CMK (cell line): ENCODE measurements at places on chromosomes 5 and 9.

DNA sequence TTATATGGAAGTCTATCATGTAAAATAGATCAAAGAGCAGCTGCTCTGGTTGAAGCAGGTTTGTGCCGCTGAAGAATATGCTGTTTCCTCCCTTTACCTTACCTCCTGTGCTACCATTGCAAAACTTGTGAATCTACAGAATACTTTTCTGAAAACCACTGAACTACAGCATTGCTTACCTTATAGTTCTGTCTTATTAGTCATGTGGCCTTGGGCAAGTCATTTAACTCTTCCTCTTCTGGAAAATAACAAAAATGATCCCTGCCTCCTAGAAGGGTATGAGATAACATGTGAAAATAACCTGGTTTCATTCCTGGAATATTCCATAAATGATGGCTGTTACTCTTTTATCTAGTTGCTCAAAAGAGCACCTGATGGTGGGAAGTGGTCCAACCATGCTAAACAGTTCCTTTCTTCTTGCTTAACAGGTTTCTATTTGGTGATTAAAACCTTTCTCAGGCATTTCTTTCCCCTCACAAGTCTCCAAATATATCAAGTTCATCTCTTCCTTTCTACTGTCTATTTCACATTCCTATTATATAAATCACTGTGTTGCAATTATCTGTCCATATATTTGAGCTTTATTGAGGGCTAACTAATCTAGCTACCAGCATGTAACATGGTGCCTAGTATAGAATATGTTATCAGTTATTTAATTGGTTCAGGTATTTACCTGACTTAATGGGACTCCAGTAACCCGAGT, 15.0 kb downstream of the TRIM32 start:
- DNase-seq, result no peak

- DNase-seq, result no peak
These were observed 51.1 kb downstream of the MAST4 start for GRCh38 chr5:66647146-66647856.

GRCh38 chr5:171813813-171814490, 28.3 kb downstream of the SMIM23 start:
- no peak for DNase-seq

- no peak for DNase-seq
These were observed 11.6 kb downstream of the BRD9 start for GRCh38 chr5:880816-881550.

- no peak for DNase-seq
These were observed 1.4 kb downstream of the SLC44A1 start for GRCh38 chr9:105245891-105246161.

DNA sequence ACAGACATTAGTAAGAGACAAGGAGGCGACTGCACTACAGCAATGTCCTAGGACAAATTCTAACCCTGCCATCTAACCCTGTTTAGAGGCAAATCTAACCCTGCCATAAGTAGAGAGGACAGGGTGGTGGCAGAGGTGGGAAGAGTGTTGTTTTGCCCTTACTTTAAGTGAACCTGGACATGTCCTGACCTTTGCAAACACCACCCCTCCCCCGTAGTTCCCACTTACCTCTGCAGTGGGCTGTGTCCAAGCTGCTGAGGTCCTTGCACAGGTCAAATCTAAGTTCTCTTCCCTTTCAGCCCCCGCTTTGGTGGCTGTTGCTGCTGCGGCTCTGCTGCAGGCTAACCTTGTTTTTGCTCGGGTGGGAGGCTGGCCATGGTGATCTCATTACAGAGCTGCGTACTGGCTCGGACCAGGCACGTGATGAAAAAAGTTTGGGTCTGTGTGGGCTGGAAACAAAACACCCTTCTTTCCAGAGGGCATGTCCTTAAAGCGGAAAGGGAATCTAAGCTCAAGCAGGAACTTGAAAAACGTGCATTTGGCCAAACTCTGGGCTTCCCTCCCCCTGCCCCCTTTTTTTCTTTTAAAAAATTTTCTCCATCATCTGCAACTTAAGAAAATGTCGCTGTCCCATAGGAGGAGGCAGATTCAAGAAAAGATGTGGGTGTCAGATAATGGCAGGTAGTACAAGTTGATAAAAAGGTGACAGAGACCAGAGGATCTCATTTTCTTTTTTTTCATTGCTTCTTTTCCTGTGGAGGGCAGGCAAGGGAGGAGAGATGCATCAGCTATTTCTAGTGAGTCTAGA, at the start of gene FAXDC2:
TSS of gene FAXDC2 (minus strand) at position 349 of the 808 bp plus-strand sequence. CDS start 12,425 bp downstream, outside the sequence.
- no peak for DNase-seq

DNA sequence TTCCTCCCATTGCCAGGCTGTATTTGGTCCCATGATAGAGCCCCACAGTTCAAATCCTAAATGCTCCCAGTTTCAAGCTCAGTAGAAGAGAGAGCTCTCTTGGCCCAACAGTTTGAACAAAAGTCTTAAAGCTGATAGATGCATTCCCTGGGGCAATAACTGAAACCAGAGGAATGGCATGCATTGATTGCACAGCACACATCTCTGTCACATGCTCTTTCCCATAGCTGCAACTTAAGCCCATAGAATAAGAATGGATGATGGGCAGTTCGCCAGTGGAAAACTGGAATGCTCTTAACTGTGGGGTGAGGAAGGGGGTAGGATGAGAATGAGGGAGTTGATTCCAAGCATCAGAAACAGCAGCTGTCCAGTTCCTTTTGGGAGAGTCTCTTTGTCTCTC, 1942.4 kb upstream of the WWC1 start:
- no peak for DNase-seq

DNA sequence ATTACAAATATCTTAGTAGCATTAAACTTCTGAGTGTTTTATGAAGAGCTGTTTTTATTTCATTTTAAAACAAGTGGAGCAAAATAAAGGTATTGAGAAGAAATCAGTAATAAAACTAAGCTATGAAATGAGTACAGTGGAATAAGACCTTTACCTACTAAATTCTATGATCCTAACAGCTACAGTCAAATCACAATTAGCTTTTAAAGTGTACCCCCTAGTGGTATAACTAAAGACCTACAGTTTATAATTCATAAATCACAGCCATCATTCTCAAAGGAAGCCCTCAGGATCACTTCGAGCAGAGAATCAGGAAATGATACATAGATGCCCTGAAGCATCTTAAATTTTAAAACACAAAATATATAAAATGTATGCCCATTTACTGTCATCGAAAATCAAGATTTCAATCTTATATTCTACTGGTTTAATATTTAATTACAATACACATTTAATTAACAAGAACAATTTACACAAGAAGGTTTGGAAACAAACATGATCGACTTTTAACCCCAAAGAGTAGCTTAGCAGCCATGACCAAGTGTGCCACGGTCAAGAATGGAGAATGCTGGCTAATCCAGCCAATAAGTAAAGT, 12.3 kb downstream of the CCNH start:
- DNase-seq, result no peak

GRCh38 chr9:131892162-131892707, 152.4 kb upstream of the RAPGEF1 start:
- DNase-seq, result no peak

DNA sequence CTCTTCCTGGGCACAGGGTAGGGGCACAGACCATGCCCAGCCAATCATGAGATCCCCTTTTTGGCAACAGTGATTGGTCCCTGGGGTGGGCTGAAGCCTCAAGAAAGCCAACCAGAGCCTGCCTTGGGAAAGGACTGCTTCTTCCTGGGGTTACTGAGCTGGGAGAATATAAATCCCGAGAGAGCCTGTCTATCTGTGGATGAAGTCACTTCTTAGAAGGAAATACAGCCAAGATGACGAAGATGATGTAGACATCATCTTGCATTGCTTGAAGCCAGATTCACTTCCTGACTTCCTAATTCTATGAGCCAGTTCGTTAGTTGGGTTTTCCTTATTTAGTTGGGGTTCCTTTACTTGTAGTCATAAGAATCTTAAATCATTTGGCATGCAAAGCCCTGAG, 50.1 kb upstream of the PWWP2A start:
- no peak for DNase-seq

DNA sequence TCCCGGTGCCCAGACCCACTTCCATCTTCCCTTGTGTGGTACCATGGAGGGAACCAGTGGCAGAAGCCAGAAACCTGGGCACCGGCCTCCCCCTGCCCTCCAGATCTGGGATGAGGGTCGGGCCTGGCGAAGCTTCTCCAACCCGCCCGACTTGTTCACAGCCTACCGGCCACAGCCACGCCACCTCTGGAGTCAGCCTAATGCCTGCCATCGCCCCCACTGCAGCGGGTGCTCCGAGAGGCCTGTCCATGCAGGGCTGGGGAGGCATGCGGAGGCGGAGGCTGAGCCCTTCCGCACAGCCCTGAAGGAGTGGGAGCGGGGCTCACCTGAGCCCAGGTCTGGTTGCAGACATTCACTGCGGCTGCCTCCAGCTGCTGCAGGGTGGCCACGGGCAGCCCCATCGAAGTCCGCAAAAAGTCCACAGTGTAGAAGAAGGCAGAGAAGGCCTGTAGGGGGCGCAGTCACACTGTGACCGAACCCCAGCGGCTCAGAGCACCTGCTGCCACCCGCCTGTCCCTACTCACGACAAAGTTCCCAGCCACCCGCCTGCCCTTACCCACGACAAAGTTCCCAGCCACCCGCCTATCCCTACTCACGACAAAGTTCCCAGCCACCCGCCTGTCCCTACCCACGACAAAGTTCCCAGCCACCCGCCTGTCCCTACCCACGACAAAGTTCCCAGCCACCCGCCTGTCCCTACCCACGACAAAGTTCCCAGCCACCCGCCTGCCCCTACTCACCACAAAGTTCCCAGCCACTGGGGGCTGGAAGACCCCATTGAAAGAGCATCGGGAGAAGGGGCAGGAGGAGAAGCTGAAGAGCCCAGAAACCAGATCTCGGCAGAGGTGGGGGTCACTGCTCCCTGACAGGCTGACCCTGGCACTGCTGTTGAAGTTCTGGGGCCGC, 3.8 kb upstream of the NPDC1 start:
- DNase-seq, result no peak

DNA sequence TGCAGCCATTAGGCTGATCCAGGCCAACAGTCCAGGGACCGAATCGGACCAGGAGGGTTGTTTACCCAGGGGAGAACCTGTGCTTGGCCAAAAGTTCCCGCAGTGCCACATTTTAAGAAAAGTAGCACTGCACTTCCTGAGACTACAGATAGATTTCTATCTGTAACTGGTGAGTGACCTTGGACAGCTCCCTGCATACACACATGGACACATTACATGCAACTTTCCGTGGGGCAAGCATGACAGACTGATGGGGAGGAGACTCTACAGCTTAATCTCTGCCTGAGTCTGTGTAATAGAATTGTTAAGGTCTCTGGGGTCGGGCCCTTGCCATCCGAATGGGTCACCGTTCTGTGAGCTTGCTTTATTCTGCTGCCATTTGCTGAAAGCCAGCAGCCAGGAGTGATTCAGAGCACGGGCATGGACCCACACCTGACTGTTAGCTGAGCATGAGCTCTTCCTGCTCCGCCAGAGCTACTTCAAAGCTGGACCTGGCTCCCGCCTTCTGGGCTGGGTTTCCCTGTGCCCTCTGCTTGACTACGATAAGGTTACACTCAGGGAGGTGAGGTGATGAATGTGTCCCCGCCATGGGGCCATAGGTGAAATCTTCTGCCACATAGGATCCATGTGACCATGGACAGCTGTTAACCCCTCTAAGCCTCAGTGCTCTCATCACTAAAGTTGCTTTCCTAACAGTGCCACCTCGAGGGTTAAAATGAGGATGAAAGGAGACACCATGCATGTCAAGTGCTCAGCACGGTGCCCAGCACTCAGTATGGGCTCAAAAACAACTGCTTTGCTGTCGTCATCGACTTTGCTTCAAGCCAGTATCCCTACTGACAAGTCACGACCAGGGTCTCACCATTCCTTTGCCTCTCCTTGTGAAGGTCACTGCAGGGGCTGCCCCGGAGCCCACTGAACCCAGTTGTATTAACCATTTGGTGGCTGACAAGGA, 200.0 kb downstream of the MELK start:
- DNase-seq, result no peak

GRCh38 chr5:88997937-88998336, 115.0 kb upstream of the MEF2C start:
- DNase-seq, result no peak

- DNase-seq, result no peak
These were observed 12.1 kb upstream of the SLC2A8 start for GRCh38 chr9:127384901-127385300.

DNA sequence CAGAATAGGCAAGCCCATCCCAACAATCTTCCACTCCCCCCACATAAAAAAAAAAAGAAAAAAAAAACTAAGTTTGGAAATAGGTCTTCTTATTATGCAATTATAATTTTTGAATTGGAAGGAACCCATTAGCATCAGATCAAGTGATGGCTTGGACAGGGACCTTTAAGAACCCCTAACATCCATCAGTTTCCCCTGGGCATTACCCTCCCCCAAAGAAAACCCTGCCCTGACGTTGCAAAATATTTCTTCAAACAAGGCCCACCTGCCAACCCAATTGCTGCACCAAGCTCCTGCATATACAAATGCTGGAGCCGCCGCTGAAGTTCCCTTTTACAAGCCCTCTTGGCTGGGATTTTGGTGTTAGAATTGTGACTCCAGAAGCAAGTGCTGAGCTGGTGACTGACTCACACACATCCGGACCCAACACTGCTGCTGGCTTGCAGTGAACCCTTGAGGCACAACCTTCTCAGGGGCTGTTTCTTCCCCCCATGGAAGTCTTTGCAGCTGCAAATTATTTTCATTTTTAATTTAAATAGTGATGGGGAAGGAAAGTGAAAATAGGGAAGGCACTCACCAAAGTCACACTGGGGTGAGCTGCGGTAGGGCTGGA, 56.1 kb upstream of the AFAP1L1 start:
- no peak for DNase-seq

DNA sequence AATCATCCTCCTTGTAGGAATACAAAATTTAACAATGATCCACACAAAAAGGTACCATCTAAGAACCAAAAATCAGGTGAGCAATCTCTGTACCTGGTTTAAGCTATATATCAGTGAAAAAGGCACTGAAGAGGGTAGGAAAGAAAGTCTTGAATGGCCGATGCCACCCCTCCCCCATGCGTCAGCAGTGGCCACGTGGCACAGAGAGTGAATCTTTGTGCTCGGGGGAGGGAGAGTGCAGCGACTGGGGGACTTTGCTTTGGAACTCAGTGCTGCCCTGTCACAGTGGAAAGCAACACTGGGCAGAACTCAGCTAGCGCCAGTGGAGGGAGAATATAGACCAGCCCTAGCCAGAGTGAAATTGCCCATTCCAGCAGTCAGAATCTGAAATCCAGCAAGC, 28.3 kb upstream of the PDE4D start:
- DNase-seq, result no peak

DNA sequence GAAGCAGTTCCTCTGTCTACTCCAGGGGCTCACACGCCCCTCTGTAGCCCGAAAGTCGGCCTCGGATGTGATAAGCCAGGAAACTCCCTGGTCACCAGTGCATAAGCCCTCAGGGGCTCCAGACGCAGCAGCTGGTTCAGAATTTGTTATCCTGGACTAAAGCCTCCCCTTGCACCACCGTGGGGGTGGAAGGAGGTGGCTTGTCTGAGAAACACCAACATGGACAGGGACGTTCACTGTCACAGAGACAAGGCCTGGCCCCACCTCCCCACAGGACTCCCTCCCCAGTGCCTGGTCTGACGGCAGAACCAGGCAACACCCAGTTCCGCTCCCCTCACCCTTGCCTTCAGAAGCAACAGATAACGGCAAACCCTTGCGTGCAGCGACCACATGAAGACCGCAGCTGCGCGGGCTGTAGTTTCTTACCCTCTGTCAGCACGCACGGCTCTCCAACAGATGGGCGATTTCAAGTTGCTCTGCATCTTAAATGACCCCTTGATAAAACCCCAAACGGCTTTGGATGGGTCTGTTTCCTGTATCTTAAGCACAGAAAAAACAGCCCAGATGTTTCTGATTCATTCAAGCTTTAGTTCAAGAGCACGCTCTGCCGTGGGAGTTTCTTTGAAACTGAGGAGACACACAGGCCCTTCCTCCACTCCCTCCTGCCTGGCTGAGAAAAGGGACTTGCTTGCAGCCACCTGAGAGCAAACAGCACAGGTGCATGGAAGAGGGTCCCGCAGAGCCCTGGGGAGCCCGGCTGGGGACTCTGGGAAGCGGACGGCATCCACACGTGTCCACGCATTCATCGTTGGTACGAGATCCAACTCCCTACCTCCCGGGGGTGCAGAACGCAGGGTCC, 44.7 kb upstream of the NKD2 start:
- DNase-seq, result peak; percentile 95
